Activated CD4-positive, alpha-beta T cell treated with anti-CD3 and anti-CD28 coated beads, Interleukin-2, amount 10 ng/mL, durations not matched to agents 24 days and 14 days (primary cell): ENCODE measurements at places on chromosomes 11 and 22. TPM values are rescaled to one million over a fixed set of nuclear protein-coding genes. Genes with fewer than 3 reads are reported as not detected.

The OR10D3 gene
- total RNA-seq, result not detected in 2 replicates

The KLHL35 gene
- total RNA-seq, result 1.7 and 2.0 TPM in 2 replicates

The OR8D2 gene
- not detected in 2 replicates for total RNA-seq

The SAA4 gene
- not detected in 2 replicates for total RNA-seq

The OLFML1 gene
- total RNA-seq, result not detected in 2 replicates

The GLYAT gene
- not detected in 2 replicates for total RNA-seq
